ENCODE measurements at places on chromosomes 2 and 18.

- DNase-seq, result no peak
Observed at GRCh38 chr18:57811477-57812125, 8.5 kb upstream of the ATP8B1 start.

DNA sequence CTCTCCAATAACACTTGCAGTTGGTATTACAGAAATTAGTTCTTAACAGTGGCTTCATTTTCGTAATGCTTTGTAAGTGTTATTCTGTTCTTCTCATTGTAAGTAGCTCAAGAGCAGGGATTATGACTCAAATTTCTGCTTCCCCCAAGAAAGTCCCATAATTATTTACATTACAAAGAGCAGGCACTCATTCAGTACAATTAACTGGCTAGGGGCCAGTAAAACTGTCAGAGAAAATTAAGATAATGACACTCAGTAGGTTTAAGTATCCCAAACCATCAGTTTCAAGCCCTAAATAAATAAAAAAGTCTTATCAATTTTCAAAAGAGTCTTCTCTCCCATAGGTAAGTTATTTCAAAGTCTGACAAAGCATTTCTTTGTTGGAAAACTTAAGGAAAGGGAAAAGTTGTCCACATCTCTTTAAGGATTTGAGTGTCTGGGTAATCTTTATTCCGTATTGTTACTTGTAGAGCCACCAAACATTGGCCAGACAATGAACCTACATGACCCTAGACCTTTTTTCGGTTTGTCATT is 137.1 kb downstream of the ARHGAP28 start:
- DNase-seq, result no peak

- DNase-seq, result no peak
Observed at GRCh38 chr2:37878536-37878935, 46.6 kb upstream of the RMDN2 start.

GRCh38 chr2:150228936-150229335 is 258.5 kb downstream of the RND3 start:
- no peak for DNase-seq

Data from urinary bladder (tissue), 4 donors.